ENCODE measurements at places on chromosomes 13 and 19. TPM values are rescaled to one million over a fixed set of nuclear protein-coding genes. Genes with fewer than 3 reads are reported as not detected.

DNA sequence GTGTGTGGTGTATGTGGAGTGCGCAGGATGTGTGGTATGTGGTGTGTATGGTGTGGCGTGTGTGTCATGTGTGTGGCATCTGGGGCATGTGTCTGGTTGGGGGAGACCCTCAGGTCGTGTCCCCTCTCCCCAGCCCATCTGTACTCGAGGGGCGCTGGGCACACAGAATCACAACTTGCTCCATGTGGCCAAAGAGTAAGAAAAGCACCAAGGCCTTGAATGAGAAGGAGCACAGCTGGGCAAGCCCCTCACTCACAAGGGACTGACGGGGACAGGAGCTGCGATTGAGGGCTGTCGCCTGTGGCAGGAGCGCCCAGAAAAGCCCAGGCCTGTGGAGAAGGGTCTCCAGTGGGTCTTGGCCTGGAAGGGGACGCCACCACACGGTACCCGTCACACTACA lies 62.8 kb downstream of the PEPD start:
- no peak for DNase-seq

The C19orf18 gene
- total RNA-seq = not detected

DNA sequence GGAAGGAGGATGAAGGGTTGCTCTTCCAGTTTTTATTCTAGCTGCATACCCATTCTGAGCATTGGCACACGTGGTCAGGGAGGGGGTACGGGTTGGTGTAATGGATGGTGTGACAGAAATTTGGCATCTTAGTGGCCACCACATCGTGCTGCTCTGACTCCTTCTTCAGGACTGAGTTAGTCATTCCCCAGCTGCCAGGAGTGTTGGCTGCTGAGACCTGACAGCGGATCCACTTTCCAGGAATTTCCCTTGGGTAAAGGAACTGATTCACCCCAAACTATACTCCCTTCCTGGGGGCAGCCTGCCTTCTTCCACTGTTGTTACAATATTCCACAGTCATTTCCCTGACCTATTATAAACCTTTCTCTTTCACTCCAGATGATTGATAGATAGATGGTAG lies 595.5 kb upstream of the KLHL1 start:
- DNase-seq = no peak

The NUDT19 gene
- 7.7 TPM for total RNA-seq

DNA sequence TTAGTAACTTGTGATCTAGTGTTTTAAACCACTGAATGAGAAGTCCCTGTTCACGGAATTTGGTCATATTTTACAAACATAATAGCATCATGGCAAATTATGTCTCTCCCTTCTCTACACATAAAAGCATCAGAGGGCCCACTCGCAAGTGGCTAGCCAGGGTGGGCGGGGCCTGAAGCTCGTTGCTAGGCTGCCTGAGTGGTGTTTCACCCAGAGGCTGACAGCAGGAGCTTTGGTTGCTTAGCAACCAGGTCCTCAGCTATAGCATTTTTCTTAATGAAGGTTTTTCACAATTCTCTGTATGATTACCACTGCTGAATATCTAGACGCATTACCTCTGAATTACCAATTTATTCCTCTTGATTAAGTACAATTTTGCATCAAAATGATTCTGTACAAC lies 126.5 kb downstream of the NALCN start:
- no peak for DNase-seq

DNA sequence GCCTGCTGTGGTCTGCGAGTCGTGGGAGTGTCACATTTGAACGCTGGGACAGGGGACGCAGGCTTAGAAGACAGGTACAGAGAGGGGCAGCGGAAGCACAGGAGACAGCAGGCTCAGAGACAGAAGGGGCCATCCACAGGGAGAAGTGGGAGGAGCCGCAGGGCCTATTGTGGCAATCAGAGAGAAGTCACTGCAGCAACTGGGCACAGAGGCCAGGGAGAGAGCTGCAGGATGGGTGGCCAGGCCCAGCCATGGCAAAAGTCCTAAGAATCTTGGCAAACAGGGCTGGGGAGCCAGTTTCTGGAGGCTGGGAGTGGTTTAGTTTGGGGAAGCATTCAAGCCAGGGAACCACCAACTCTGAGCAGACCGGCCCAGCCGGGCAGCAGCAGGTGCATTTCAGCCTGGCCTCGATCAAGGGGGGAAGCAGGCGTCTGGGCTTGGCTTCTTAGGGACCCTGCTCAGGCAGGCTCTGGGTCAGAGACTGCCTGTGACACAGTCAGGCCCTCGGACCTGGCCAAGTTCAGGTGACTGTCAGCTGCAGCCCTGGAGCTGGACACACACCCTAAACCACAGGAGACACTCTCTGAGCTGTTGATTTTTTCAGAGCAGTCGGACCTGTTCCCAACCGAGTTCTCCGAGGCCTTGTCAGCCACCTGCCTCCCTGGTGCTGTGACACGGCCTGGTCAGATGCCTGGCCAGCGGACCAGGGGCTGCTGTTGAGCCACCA lies 11.8 kb downstream of the SH3GL1 start:
- DNase-seq = no peak

- no peak for DNase-seq
These were observed 118.0 kb upstream of the ZNF536 start for GRCh38 chr19:30254158-30254557.

GRCh38 chr19:49651029-49651819 lies 9.2 kb downstream of the SCAF1 start:
- no peak for DNase-seq

- no peak for DNase-seq
These were observed 18.0 kb downstream of the FAM124A start for GRCh38 chr13:51240178-51240577.

The GJB6 gene
- total RNA-seq = 0.29 TPM

DNA sequence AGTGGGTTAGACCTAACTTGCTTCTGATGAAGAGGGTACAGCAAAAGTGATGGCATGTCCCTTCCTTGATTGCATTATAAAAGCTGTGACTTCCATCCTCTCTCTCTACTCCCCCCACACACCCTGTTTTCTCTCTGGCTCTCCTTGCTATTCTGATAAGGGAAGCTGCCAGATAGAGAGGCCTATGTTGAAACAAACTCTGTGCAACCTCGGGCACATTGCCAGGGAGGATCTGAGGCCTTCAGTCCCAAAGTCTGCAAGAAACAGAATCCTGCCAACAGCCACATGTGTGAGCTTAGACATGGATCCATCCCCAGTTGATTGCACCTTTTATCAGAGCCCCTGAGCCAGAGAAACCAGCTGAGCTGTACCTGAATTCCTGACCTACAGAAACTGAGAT lies 44.8 kb upstream of the ARGLU1 start:
- DNase-seq = no peak

GRCh38 chr19:1080360-1081161 lies 13.6 kb downstream of the ARHGAP45 start:
- DNase-seq = no peak

DNA sequence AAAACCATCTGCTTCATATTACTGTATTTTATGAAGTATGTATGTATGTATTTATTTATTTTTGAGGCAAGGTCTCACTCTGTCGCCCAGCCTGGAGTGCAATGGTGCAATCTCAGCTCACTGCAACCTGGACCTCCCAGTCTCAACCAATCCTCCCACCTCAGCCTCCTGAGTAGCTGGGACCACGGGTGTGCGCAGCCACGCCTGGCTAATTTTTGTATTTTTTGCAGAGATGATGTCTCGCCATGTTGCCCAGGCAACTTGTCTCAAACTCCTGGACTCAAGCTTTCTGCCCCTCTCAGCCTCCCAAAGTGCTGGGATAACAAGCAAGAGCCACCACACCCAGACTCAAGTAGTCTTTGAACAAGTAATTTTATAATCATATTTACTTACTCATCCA lies 5.5 kb downstream of the KATNAL1 start:
- no peak for DNase-seq

DNA sequence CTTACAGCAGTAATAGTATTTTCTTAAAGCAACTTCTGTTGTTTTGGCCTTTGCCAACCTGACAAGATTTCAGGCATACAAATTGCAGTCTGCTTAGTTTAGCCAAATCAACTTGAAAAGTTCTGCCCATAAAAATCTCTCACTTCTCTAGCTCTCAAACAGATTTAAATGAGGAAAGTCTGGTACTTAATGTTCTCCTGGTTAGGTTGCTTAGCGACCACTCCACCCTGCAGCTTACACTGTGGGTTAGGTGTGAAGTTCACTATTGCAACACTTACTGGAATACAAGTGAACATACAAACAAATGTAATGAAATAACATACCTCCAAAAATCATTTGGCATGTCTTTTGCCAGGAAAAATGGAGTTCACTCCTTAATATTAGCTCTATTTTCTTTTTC lies 178.7 kb upstream of the PCDH9 start:
- peak; percentile 19 for DNase-seq

DNA sequence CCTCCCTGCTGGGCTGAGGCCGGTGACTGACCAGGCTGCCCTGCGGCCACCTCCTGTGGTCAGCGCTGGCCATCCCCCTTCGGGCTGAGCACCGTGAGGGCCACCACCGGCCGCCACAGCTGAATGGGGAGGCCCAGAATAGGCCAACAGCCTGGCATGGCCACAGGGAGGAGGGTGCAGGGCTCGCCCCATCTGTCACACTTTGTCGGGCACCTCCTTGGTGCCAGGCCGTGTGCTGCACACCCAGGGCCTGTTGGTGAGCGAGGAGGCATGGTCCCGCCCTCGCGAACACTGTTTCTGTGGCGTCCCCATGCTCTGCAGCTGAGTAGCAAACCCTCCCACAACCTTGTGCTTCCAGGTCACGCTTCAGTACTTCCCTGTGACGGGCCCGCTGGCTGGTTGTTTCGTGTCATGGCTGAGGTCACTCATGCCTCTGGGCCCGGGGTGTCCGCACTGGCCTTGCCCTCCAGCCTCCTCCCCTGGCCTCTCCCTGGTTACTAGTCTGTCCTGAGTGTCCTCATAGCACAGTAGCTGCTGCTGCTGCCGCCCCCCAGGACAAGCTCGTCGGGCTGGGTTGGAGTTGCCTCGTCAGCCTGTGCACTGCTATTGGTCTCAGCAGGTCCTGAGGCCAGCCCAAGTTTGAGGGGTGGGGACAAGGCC lies 15.2 kb downstream of the EPN1 start:
- no peak for DNase-seq

- DNase-seq = no peak
These were observed 134.5 kb downstream of the PTPRS start for GRCh38 chr19:5205937-5206750.

- DNase-seq = no peak
These were observed 368.4 kb upstream of the MIR17HG start for GRCh38 chr13:90979059-90979458.

GRCh38 chr13:87884884-87885283 lies 213.7 kb downstream of the SLITRK5 start:
- no peak for DNase-seq

DNA sequence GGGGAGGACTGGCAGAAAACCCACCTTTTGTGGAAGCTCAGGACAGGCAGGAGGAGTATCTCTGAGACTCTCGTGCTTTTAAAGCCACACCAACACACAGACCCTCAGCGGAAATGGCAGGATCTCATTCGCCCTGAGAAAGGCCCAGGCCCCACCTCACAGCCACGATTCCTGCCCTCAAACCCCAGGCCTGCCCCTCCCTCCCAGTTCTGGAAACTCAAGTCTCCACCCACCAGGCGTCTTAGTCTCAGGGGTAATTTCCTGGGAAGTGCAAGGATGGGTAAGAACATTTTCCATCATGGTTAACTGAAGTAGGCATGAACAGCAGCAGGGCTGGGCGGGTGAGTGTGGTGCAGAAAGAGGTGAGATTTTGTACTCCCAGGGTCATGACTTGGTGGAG lies 8.0 kb upstream of the PDE4C start:
- DNase-seq = no peak

The MEDAG gene
- 0.17 TPM for total RNA-seq

DNA sequence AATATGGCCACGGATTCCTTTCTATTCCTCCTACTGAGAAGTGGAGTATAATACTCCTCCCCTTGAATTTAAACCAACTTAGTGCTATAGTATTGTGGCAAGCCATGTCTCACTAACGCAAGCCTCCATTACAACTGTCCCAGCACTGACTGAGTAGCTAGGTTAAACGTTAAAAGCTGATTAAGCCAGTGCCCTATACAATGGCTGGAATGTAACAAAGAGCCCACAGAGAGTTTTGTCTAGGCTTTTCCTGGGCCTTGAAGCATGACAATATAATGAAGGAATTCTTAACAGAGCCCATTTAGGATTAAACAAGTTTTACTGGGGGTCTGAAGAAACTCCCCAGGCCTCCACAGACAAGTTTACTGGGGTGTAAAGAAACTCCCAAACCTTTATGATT lies 254.5 kb upstream of the DACH1 start:
- no peak for DNase-seq

The CYP4F2 gene
- total RNA-seq = not detected

DNA sequence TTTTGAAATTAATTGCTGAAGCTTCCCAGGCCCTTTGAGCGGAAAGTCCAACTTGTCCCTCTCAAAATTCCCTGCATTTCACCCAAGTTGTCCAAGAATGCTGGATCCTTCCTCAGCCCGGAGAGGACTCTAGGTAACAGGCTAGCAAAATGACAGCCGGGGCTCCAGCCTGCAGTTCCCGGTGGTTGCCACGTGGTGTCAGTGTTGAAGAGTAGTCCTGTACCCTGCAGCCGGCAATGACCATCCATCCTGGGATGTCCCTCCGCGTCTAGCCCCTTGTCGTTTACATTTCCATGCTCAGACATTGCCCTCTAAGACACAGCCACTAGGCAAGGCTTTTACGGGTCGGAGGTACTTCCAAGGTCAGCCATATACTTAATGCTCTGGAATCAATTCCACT lies 31.4 kb upstream of the MTIF3 start:
- no peak for DNase-seq

DNA sequence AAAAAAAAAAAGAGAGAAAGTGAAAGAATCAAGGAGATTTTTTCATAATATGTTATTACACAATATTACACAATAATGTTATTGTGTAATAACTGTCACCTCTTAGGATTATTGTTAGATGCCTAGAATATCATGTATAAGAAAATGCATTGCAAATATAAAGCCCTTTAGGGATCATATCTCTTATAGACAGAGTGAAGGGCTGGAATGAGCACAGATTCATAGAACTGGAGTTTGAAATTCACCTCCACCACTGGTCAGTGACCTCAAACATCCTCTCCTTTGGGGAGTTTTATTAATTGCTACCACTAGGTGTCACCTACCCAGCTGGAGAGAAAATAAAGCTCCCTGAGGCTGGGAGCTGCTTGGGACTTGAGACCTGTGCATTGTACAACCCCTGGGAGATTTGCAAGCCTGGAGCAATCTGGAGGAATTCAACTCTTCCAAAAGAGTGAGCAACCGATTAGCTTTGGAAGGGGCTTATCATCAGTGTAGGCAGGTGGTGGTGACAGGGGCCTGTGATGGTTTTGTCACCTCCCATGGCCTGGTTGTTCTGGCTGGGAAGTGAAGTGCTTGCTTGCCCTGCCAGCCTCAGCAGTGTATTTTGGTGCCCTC lies 30.3 kb upstream of the FRY start:
- DNase-seq = no peak

The ICAM5 gene
- not detected for total RNA-seq

The HIPK4 gene
- not detected for total RNA-seq

DNA sequence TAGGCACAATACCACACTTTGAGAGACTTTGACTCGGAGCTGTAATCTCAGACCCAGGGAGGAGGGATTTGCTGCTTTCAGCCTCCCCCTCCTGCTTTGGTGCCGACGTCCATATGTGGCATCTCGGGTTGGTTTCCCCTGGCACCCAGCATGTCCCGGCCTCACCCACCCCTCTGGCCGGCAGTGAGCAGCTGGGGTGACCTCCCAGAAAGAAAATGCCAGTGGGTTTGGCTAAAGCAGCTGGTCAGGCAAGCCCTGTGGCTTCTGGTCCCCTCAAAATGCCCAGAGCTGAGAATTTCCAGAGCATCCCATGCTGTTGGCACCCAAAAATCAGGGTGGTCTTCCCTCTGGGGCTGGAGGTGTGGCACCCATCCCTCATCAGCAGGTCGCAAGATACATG lies 34.1 kb downstream of the INSR start:
- DNase-seq = no peak

All from epithelial cell of proximal tubule (primary cell).